ENCODE measurements at places on chromosomes 3 and 15.

DNA sequence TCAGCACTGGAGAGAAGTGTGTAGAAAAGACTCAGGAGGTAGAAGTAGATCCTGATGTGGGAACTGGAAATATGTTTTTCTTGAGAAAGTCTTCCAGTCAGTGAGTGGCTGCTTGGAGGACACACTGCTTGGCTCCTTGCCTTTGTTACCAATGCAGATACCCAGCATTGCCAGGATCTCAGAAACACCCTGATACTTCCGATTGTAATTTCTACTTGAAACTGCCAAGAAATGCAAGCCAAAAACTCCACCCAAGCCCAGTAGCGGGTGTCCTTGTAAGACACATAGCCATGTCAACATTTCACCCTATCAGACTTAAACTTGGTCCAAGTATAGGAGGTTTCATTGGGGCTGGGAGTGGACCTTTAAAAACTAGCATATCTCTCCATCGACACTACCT, 141.8 kb downstream of the ALDH1A2 start:
- no peak for DNase-seq

DNA sequence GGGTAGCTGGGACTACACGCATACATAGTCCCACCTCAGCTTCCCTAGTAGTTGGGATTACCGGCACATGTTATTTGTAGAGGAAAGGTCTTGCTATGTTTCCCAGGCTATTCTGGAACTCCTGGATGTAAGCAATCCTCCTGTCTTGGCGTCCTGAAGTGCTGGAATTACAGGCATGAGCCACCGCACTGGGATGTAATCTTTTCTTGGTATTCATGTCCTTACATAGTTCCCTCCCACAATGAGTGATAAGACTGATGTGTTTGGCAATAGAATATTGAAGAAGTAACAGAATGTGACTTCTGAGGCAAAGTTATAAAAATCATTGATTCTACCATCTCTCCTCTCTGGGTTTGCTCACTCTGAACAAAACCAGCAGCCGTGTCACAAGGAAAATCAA, 22.7 kb upstream of the ALCAM start:
- DNase-seq: no peak

DNA sequence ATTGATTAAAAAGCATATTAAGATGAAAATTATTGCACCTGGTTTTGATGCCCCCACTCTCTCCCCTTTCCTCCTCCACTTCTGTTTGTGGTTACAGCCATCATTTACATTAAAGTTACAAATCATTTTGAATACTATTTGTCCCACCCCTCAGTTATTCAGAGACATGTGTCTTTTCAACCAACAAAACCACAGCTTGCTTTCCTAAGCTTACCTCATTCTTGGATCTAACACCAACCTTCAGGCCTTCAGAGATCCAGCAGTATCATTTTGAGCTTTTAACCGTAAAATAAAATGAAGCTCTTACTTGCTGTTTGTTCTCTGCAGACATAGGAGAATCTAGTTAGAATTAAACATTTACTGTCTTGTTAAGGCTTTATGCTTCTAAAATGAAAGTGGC, 4.7 kb downstream of the PXYLP1 start:
- DNase-seq: no peak

- DNase-seq: peak; percentile 72
Measured at GRCh38 chr3:62835554-62836236, 39.5 kb downstream of the CADPS start.

- DNase-seq: no peak
Measured at GRCh38 chr15:67827562-67828277, 2.4 kb downstream of the SKOR1 start.

GRCh38 chr3:24299806-24300626, 194.6 kb downstream of the THRB start:
- no peak for DNase-seq

DNA sequence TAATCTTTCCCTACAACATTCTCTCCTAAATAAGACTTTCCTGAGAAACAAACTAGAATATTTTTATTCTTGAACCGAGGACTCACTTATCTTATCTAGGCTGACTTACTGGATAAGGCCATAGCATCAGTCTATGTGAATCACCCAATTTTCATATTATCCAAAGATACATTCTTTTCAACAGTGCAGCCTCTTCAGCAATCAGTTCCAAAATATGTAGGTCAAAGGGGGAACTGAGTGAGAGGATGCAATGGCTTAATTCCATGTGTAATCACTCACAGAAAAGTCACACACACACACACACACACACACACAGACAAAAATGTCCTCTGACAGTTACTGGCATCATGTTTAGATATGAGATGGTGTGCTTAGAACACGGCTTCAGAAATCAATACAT, 31.5 kb upstream of the MECOM start:
- no peak for DNase-seq

GRCh38 chr3:67601919-67602608, 52.3 kb downstream of the SUCLG2 start:
- DNase-seq: no peak

DNA sequence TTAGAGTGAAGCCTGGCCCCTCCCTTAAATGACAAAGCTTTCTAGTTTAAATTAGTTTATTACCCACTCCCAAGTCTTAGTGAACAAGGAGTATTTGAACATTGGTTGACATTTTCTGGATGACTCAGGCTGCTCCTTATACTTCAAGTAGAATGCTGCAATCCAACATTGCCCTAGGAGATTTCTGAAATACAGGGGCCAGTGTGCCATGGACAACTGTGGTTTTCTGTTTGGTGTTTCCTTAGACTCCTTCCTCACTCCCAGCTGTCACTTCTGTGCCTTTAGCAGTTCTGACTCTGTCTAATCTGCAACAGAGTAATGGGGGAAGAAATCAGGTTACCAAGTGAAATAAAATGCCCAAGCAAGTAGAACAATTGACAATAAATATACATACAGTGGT, 116.1 kb upstream of the P2RY1 start:
- no peak for DNase-seq

DNA sequence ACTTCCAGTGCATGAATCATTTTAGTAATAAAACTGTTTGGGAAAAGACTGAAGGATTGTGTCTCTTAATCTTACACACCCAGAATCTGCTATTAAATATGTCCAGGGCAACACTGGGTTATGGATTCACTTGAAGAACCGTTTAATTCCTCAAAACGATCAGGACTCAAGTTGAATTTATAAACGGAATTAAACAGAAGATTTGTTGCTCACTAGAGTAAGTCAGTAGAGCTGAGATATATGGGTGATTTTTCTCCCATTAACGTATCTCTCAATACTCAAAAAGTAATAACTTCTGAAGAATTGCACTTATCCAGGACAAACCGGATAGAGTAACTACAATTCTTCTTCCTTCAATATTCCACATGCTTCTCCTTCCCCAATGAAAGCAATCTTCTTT, 41.1 kb upstream of the LIPC start:
- no peak for DNase-seq

DNA sequence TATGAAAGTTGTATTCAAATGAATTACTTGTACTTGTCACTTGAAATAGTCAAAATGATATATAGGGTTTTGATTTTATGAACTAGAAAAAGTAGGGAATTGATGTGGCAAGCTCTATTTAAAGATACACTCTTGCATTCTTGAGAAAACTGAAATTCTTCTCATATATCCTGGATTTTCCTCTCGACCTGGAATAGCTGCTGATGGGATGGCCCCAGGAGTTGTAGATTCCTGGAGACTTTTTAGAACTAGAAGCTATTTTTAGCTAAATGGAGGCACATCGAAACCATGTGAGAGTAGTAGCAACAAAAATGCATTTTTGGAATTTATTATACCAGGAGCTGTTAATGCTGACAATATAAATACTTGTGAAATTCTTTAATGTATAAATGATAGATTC, 125.9 kb downstream of the LEKR1 start:
- no peak for DNase-seq

DNA sequence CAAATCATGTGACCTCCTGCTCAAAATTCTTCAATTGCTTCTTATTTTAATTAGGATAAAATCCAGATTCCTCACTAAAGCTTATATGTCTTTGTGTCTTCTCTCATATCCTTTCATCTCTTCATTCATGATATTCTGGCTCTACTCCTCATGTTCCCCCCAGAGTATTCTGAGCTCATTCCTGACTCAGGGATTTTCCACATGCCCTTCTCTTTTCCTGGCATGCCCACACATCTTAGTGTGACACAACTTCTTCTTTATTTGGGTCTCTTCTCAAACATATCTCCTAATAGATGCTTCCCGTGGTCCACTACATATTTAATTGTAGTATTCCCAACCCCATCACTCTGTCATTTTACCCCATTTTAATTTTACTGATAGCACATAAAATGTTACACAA, 15.2 kb upstream of the MBNL1 start:
- DNase-seq: peak; percentile 82

GRCh38 chr15:74132681-74133651, 2.6 kb downstream of the ISLR2 start:
- no peak for DNase-seq

DNA sequence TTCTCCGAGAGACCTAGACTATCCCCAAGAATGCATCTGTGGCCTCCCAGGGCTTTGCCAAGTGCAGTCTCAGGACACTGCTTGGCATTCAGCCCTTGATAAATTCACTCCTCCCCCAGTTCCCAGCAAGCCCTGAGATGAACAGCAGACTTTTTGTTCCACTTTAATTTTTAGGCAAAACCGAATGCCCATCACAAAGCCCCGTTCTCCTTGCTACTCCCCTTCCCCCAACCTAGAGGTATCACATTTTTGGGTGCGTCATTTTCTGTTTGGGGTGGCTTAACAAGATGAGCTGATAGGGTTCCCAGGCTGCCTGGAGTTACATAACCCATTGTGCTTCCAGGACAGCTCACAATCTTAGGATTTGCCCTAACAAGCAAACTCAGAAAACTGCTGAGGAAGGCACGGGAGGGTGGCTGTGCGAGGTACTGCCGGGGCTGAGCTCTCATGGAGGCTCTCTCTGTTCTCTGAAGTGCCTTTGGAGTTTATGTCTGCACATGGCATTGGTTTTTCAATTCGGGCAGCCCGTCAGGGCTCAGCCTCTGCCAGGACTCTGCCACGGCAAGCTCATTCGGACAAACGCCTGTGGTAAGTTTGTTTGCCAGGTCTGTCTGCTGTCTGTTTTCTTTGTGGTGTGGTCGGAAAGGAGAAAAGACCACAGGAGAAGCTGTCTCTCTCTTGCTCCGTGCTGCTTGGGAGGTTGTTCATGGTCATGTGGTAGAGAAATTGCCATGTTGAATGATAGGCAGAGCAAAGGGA, at the start of gene TRAK1:
Gene TRAK1 (plus strand): TSS at position 385 of the 759 bp plus-strand sequence. CDS start 113 bp downstream, at position 498.
- no peak for DNase-seq

GRCh38 chr15:81880314-81880713, 165.5 kb downstream of the MEX3B start:
- DNase-seq: no peak

Data from inflammatory macrophage treated with lipopolysaccharide for 4 hours (primary cell).